ENCODE measurements at places on chromosomes 13 and 19.

- DNase-seq, result no peak
Measured at GRCh38 chr13:114005206-114005724, 31.4 kb upstream of the C13orf46 start.

DNA sequence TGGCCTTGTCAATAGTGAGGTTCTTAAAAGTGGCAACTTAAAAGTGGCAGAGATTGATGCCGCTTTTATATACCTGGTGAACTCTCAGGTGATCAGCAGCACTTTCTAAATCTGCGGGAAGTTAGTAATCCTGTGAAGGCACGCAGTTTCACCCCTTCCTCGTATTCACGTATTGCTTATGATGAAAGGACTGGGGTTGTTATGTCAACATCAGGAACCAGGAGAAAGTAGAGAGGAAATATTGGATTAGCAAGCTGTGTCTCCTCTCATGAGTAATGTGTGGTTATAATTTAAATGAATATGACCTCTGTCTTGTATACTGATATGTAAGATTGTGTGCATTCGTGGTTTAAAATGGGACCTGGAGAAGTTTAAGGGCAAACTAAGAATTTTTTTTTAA, 544.6 kb downstream of the SLITRK6 start:
- DNase-seq, result no peak

DNA sequence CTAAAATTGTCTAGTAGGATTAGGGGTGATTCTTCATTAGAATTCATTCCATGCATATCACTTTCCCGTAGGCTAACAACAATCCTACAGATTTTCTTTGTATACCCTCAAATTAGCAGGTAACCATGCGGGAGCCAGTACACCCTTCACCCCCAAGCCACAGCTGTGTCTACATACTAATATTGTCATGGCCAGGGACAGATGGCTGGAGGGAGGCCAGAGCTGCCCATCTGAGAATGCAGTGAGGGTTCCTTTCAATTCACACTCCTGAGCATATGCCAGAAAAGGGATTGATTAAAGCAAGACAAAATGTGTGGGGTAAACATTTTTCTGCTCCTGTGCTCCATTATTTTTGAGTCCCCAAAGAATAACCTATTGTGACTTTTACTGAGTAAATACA, 68.9 kb downstream of the FREM2 start:
- no peak for DNase-seq

DNA sequence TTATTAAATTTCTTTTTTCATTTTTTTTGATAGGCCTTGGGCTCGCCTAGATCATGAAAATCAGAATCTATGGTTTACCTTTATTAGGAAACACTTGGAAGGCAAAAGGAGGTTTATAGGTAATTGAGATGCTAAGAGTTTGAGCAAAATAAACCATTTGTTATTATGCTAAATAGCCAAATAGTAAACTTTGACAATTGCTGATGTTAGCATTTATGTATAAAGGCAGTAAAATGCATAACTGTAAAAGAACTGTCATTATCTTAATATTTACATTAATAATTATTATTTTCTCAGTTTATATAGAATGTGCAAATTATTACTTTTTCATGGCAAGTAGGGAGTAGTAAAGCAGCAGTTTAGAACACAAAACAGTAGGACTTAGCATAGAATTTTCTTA, 1737.8 kb upstream of the PRR20A start:
- no peak for DNase-seq

- no peak for DNase-seq
Measured at GRCh38 chr19:18261474-18261873, 12.8 kb downstream of the IQCN start.

Data from OCI-M1 (cell line).